ENCODE measurements at places on chromosomes 13 and 19. TPM values are rescaled to one million over a fixed set of nuclear protein-coding genes. Genes with fewer than 3 reads are reported as not detected.

DNA sequence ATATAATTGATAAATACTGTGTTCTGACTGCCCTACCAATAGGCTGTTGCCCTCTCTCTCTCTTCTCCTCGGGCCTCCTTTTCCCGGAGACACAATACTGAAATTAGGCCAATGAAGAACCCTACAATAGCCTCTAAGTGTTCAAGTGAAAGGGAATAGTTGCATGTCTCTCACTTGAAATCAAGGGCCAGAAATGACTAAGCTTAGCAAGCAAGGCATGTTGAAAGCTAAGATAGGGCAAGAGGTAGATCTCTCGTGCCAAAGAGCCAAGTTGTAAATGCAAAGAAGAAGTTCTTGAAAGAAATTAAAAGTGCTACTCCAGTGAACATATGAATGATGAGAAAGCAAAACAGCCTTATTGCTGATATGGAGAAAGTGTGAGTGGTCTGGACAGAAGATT, 13.3 kb downstream of the KATNAL1 start:
- DNase-seq = no peak

The RCBTB2 gene
- 8.1 TPM for total RNA-seq

The MIR17HG gene
- 1.1 TPM for total RNA-seq

The ZNF880 gene
- 3.6 TPM for total RNA-seq

DNA sequence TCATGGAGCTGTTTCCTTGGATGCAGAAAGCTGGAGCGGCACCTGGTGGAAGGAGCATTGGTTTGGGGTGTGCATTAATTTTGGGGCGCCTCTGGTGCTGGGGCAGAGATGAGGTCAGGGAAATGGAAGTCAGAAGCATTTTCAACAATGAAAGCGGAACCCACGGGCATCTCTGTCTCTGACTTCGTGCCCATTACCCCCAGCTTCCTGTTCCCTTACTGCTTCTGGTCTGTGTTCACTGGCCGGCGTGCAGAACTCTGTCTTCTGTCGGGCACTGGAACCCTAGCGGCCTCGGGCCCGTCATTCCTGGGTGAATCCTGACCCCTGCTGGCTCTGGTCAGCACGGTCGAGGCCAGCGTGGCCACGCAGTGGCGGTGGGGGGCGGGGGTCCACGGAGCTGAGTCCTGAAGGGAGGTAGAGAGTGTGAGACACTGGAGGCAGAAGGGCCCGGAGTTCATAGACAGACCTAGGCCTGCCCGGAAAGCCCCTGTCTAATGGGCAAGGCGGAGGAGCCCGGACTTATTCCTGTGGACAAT, 7.9 kb upstream of the LINGO3 start:
- peak; percentile 71 for DNase-seq

The NACC1 gene
- total RNA-seq = 54.2 TPM

GRCh38 chr13:114155320-114155719, 22.9 kb upstream of the RASA3 start:
- no peak for DNase-seq

DNA sequence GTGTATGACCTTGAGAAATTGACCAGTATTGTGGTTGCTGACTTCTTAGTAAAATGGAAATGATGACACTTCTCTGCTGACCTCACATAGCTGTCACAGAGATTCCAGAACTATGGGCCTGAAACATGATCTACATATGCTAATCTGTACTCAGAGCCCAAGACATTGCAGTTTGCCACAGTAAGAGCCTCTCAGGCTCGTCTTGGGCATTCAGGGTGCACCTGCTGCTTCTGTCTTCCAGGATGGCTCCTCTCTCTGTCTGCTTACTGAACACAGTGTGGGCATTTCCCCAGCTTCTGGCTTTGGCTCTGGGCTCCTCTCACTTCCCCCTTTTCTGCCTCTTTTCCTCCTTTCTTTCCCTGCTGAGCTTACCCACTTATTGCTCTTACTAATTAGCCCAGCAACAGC, 22.3 kb upstream of the SLC46A3 start:
- DNase-seq = no peak

The DDX39A gene
- total RNA-seq = 100 TPM

DNA sequence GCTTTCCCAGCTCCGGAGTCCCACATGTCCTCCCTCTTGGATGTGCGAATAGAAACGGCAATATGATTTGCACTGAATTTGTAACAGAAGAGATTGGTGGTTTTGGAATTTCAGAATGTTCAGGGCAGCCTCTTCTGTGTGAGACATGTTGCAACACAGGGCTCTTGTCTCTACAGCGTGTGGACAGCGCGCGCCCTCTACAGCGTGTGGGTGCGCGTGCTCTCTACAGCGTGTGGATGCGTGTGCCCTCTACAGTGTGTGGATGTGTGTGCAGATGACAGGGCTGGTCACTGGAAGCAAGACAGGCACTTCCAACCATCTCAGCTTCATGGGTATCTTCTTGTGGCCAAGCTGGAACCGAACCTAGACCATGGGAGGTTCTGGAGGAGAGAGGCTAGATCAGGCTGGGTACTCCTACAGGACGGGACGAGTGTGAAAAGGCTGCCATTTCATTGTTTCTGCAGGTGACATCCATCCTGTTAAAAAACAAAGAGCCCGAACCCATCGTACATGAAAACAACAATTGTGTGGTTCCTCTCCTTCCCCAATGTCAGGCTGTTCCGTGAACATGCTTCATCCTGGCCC, 78.4 kb downstream of the TEX29 start:
- DNase-seq = no peak

The PSG4 gene
- total RNA-seq = not detected

GRCh38 chr19:55451965-55452748, 9.1 kb upstream of the SHISA7 start:
- DNase-seq = no peak

DNA sequence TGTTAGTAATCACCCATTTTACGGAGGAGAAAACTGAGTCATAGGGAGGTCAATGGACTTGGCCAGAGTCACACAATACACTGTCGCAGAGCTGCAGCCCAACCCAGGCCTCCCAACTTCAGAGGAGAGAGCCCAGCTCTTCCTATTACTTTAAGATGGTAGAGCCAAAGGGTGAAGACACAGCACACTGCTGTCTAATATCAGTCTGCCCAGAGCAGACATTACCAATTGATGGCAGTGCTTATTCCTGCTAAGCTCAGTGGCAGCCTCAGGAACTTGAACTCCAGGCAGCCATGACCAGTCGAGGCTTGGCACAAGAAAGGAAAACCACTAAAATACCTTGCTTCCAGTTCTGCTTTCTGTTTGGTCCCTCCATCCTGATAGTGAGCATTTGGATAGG, 18.4 kb downstream of the TMEM150B start:
- no peak for DNase-seq

The ZNF541 gene
- total RNA-seq = not detected

DNA sequence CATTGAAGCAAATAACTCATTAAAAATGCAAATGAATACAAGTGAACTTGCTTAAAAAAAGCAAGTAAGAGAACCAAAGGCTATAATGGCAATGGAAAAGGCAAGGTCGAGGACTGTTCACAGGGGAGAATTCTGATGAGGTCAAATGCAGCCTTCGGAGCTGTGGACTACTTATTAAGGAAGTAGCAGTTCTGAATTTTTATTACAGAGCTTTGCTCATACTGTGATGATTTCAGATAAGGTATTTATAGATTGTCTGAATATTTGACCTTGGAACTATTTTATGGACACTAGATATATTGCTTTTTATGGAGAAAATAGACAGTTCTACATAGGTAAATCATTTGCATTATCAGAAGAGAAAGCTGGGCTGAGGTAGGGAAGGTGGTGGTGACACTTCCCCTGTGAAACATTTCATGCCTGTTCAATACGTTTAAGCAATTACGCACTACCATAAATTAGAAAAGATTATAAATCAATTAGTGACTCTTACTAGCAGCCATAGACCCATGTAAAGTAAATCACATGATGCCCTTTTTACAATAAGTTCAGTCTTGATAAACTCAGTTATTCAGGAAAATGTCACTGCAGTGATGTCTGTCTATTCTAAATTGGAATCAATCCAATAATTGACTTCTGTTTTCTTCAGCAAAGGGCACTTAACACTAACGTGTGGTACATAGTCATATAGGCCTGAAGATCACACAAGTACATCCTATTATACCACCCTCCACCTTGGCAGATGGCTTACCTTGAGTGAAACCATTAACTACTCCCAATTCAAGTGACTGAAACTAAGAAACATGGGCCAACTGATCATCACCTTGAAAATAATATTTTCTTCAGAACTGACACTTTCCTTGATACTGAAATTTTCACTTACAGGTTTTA, 260.0 kb downstream of the KLF12 start:
- no peak for DNase-seq

GRCh38 chr19:7917267-7918061, 2.7 kb upstream of the SNAPC2 start:
- DNase-seq = peak; percentile 69

The GPR12 gene
- not detected for total RNA-seq

GRCh38 chr13:48831248-48831647, 144.5 kb upstream of the FNDC3A start:
- no peak for DNase-seq

DNA sequence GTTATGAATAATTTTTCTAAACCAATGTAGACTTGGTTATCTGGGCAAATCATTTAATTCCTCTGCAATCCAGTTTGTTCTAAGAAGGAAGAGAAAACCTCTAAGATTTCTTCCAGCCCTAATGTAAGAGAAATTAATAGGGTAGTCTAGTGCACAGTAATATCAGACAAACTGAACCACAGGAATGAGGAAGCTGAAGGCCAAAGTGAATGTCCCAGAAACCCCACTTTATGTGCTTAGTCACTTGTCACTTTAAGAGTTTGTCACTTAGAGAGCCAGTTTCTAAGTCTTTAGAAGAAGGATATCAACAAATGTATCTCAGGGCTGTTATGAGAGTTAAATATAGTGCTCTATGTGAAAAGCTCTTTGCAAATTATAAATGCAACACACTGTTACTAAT, 750.6 kb downstream of the DIAPH3 start:
- DNase-seq = no peak

DNA sequence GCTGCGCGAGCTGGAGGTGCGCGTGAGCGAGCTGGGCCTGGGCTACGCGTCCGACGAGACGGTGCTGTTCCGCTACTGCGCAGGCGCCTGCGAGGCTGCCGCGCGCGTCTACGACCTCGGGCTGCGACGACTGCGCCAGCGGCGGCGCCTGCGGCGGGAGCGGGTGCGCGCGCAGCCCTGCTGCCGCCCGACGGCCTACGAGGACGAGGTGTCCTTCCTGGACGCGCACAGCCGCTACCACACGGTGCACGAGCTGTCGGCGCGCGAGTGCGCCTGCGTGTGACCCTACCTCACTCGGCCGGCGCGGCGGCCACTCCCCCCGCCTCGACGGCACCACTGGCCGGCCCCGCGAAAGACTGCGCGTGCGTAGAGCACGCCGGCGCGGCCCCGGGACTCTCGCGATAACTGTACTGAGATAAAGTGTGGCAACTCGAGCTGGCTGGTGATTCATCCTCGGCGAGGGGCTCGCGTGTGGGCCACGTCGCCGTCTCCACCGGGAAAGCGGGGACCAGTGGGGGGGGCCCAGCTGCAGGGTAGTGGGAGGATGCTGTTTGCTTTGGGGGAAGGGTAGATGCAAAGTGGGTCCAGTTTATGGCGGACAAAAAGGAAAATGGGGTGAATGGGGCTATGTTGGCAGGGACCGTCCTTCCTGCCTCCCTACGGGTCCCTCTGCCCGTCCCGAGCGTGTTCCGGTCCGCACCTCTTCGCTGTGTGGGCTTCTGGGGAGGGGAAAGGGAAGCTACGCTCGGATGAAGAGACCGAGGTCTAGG, 11.4 kb downstream of the FUT6 start:
- DNase-seq = peak; percentile 95

The FLT3LG gene
- not detected for total RNA-seq

- DNase-seq = no peak
These were observed 3.0 kb downstream of the FIZ1 start for GRCh38 chr19:55596304-55596703.

- no peak for DNase-seq
These were observed 122.7 kb downstream of the AKAP11 start for GRCh38 chr13:42394711-42395085.

GRCh38 chr19:11662278-11662677, 65.0 kb downstream of the ZNF627 start:
- DNase-seq = no peak

GRCh38 chr13:94988654-94989053, 276.3 kb upstream of the SOX21 start:
- DNase-seq = no peak

- no peak for DNase-seq
These were observed 51.4 kb upstream of the PSG8 start for GRCh38 chr19:42816894-42817293.

GRCh38 chr19:13633109-13633508, 126.8 kb upstream of the CACNA1A start:
- DNase-seq = peak; percentile 85

The PCDH9 gene
- total RNA-seq = 1.2 TPM

The AXL gene
- 52.4 TPM for total RNA-seq

DNA sequence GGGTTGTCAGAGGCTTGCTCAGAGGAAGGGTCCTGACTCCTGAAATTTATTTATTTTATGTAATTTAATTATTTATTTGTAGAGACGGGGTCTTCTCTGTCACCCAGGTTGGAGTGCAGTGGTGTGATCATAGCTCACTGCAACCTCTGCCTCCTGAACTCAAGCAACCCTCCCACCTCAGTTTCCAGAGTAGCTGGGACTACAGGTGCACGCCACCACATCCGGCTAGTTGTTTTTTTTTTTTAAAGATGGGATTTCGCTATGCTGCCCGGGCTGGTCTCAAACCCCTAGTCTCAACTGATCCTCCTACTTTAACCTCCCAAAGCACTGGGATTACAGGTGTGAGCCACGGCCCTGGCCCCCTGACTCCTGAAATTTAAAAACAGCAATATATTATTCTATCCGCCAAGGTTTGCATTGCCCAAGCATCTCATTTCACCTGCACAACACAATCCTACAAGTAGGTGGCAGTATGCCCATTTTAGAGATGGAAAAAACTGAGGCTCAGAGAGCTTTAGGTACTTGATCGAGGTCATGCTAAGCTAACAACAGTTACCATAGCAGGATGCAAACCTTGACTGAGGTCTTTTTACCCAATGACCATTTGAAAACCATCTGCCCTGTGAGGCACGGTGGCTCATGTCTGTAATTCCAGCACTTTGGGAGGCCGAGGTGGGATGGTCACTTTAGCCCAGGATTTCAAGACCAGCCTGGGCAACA, 18.1 kb downstream of the ARHGEF18 start:
- no peak for DNase-seq
